ENCODE measurements at places on chromosomes 2 and 18.
A peak's percentile ranks its signal among the peaks of the same experiment; 100 is the strongest.

DNA sequence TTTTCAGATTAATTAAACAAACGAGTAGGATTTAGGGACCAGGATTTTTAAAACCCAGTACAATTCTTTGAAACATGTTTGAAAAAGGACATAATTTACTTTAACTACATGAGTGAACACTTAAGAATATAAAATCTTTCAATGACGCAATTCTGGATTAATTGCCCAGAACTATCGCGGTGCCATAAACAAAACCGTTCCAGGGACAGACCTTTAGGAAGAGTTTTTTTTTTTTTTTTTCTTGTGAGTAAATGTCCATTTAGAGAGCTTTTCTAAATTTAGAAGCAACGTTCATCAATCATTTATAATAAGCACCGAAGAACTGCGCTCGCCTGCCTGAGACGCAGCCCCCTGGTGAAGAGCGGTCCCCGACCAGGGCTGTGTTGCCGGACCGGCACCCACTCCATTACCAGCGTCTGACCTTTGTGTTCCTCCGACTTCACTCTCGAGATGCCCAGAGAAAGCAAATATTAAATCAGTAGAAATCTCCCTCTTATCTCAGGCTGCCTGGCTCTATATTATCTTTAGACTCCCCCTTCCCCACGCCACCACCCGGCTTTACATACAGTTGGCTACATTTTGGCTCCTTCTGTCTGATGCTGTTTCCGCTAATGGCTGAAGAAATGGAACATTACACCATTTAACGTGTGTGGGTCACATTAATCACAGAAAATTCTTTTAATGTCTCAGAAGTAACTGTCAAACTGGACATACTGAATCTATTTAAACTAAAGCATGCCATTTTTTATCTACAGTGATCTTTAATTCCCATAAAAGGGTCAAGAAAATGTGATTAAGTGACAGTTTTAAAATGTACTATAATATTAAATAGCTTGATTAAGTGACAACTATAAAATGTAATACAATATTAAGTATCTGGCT lies 364.0 kb upstream of the MEIS1 start:
- DNase-seq, result no peak

DNA sequence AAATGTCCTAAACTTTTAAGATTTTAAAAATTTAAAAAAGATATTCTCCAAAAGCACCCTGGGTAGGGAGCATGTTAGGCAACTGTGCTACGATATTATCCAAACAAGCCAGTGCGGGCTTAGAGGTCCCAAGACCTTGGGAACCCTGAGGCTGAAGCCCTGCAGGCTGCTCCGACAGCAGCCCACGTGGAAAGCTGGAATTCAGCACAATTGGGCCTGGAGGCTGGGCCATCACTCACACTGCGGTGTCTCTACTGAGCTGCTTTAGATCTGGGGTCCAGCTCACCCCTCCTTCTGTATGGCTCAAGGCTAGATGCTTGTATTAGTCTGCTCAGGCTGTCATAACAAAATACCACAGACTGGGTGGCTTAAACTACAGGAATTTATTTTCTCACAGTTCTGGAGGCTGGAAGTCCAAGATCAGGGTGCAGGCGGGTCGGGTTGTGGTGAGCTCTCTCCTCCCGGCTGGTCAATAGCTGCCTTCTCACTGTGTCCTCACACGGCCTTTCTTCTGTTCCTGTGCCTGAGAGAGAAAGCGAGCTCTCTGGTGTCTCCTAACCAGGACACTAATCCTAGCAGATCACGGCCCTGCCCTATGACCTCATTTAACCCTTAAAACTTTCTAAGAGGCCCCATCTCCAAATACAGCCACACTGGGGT lies 42.5 kb downstream of the DPYSL5 start:
- DNase-seq, result no peak

DNA sequence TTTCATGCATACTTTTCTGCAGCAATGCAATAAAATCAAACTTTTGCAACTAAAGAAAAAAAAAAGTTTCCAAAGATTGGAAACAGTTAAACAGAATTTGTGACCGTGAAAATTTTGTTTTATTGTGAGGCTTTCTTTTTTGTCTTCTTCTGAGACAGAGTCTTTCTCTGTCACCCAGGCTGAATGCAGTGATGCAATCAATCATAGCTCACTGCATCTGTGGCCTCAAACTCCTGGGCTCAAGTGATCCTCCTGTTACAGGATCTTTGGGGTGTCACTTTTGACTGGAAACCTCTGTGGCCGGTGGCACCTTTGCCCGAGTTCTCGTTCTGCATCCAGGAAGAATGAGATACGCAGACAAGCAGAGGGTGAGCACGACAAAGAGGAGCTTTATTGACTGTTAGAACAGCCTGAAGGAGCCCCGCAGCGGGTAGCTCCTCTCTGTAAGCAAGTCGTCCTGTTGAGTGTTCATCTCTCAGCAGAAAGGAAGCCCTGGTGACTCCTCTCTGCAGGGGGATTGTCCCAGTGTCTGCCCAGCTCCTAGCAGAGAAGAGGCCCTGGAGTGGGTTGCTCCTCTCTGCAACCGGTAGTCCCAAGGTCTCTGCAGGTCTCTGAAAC lies 16.9 kb upstream of the ILKAP start:
- DNase-seq, result no peak

DNA sequence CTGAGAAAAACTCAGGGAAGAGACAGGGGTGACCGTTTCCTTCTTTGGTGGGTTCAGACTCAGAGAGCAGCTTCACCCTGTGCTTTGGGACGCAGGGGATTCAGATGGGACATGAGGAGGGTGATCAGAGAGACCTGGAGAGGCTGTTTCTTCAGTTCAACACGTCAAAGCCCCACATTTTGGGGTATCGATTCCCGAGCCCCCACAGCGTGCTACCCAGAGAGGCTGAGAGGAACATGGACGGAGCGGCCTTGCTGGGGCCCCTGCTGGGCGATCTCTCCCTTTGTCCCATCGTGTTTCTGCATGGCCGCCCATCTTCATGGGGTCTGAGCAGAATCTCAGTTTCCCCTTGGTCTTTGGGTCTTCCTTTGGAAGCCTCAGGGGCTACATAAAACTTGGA lies 38.2 kb upstream of the PXDN start:
- DNase-seq, result no peak

- DNase-seq, result no peak
Measured at GRCh38 chr2:109423556-109424359, 190.0 kb downstream of the SEPTIN10 start.

- no peak for DNase-seq
Measured at GRCh38 chr2:99936065-99936464, 206.3 kb downstream of the AFF3 start.

- no peak for DNase-seq
Measured at GRCh38 chr2:143083636-143084035, 45.6 kb upstream of the ARHGAP15 start.

GRCh38 chr2:16222326-16222725 lies 282.0 kb downstream of the MYCN start:
- no peak for DNase-seq

- no peak for DNase-seq
Measured at GRCh38 chr2:120759543-120760331, 24.1 kb downstream of the GLI2 start.

DNA sequence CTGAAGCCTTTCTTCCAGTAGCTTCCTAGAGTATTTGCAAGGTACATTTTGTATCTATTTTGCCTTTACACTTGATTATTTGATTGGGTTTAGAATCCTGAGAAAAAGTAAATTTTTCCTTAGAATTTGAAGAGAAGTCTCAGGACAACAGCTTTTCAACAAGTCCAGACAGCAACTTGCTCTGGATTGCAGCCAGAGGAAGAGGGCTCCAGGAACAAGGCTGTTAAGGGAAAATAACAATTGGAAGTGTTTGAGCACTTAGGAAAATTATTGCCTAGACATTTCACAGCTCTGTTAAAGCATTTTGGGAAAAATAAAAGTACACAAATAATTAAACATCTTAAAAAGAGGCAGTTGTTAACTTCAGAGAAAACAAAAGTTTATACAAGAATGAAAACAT lies 58.3 kb upstream of the RAPGEF4 start:
- DNase-seq, result peak; percentile 36

GRCh38 chr2:191311156-191311555 lies 66.0 kb downstream of the MYO1B start:
- no peak for DNase-seq

DNA sequence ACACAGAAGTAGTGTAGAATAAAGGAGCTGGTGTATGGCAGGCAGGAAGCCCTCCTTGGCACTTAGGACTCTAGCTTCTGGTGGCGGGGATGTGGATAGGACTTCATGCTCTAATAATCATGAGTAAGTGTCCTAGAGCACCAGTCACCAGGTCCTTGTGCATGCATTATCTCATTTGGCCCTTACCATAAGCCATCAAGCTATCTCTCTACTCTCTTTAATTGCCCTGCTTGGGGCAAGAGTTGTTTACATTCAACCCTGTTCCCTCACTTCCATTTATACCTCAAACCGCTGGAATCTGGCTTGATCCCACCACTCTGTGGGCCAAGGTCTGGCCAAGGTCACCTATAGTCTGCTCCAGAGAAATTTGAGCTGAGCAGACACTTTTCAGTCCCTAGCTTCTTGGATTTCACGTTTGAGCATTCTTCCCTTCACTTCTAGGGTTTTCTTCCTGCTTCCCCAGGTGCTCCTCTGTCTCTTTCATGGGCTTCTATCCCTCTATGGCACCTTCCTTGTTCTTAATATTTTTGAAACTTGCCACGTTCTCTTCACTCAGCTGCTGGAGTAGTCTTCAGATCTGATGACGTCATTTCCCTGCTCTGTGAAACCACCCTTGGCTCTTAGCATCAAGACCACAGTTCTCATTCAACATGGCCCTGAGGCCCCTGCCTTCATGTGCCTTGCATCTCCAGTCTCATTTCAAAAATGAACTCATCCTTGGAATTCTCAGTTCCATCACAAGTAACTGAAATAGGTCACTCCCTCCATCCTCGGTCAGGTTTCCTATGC lies 94.9 kb upstream of the GATA6 start:
- no peak for DNase-seq

GRCh38 chr2:132991471-132992045 lies 321.6 kb upstream of the LYPD1 start:
- no peak for DNase-seq

DNA sequence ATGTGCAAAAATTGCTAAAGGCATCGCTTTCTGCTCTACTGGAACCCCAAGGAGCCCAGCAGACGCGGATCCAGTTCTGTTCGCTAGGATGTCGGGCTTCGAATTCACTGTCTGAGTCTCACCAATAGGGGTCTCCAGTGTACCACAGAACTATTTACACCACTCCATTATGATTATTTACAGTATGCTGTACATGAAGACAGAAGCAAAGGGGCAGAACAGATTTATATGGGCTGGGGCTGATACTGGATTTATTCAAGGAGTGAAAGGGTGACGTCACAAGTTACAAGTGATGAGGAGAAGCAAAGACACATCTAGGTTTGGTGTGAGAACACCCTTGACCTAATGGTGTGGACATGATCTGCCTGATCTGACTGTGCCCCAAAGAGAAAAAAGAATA lies 185.3 kb upstream of the ATP5MC3 start:
- DNase-seq, result peak; percentile 6

GRCh38 chr2:133787207-133787606 lies 218.9 kb upstream of the NCKAP5 start:
- no peak for DNase-seq

DNA sequence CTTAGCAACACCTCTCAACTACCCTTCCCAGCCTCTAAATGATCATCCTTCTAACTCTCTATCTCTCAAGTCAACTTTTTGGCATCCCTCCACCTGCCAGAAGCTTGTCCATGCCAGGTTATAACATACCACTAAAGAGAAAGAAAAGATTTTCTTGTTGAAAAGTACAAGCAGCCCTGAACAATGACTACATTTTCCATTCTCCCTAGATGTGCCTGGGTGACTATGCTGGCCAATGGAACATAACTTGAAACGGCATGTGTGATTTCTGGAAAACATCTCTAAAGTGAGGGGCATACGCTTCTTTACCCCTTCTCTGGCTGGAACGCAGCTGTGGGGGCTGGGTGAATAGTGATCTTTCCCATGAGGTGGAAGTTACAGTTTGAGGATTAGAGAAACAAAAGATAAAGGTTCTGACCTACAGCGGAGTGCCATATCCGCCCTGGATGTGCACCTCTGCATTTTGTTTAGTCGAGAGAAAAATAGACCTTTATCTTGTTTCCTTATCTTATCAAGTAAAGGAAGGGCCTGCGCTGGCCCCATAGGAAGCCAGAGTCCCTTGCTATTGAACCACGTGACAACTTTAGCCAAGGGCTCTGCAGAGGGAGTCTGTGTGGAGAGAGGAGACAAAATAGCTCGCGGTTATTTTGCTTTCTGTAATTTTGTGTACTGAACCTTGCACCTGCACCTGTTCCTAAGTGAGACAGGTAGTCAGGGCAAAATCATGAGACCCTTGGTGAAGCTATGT lies 436.8 kb downstream of the TGIF1 start:
- no peak for DNase-seq

DNA sequence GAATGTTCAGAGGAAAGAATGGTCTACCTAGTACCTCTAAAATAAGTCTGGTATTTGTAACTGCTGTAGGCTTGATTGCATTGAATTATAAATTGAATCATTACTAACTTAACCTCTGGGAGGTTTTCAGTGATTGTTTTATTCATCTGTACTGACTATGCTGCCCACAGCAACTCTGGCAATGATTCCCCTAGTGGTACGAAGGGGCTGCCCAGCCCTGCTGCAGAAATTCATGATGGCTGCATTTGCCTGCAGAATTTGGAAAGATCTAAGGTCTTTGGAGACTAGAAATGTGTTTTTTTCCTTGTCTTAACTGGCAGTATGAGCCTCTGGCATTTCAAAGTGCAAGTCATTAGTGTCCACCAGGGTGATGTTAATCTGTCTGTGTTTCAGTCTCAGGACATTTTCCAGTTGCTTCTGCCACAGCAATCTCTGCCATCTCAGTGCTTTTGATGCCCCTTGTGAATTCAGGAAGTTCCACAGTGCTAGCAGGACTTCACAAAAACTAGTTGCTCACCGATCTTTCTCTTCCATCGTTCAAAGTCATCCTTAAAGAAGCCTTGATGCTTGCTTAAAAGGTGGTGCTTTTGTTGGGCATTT lies 13.4 kb upstream of the LRPPRC start:
- DNase-seq, result no peak

DNA sequence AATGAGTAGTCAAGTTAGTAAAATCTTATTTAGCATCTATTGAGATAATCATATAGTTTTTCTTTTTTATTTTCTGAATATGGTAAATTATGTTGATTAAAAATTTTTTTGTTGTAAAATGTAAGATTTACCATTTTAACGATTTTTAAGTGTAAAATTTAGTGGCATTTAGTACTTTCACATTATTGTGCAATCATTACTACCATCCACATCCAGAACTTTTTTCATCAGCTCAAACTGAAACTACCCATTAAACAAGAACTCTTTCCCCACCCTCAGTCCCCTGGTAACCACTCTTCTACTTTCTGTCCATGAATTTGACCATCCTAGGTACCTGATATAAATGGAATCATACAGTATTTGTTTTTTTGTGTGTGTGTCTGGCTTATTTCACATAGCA lies 11.1 kb downstream of the RAB3GAP1 start:
- DNase-seq, result no peak
